ENCODE measurements at places on chromosomes 5 and 9. TPM values are rescaled to one million over a fixed set of nuclear protein-coding genes. Genes with fewer than 3 reads are reported as not detected.

GRCh38 chr5:140166911-140167310 lies 8.1 kb upstream of the CYSTM1 start:
- H3K4me1 ChIP-seq: no peaks in the 10 kb centered on the region
- H3K27ac ChIP-seq: no peak overlapping the region
- no peak for DNase-seq
- H3K36me3 ChIP-seq: no peaks in the 10 kb centered on the region
- H3K4me3 ChIP-seq: no peak overlapping the region

DNA sequence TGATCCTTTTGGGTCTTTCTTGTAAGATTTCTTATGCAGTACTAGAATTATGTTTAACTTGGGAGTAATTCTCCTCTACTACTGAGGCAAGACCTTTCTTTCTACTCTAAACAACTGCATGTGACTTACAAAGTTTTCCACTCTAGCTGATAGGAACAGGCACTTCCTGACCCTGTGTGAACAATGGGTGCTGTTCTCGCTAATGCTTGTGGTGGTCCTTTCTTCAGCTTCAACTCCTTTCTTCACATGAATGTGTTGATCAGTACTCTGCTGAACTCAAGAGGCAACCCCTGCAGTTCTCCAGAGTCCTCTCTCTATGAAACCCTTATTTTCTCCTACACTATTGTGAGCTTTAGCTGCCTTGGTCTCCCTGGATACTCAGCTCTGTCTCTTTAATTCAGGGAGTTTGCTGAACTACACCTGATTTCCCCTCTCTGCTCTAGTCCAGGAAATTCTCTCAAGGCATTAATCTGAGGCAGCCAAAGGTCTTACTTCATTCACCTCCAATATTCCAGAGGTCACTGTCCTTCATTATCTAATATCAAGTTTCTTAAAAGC lies 484.6 kb upstream of the PIK3R1 start:
- peaks cover 3% of the 10 kb centered on the region for H3K4me1 ChIP-seq
- no peak overlapping the region for H3K4me3 ChIP-seq
- H3K27me3 ChIP-seq: no peaks in the 10 kb centered on the region
- no peaks in the 10 kb centered on the region for H3K36me3 ChIP-seq

Gene APBA1
- 6.7 TPM for total RNA-seq

Gene SURF4
- 88.8 TPM for total RNA-seq

DNA sequence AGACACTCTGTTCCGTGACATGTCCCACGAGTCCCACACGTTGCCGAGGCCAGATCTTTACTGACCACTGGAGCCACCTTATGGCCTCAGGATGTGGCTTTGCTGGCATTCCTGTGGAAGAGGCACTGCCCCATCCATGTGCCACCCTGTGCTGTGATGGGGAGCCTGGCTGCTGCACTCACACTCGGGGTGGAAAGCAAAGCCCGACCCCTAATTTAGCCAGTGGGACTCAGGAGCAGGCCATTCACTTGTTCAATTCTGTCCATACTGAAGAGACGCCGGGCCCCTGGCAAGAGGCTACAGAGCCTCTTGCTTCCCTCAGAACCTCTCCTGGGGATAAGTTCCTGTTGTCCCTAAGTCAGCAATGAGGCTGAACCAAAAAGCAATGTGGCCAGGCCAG lies 18.6 kb upstream of the CEP72 start:
- H3K36me3 ChIP-seq: no peaks in the 10 kb centered on the region
- DNase-seq: peak; percentile 37
- H3K27me3 ChIP-seq: no peaks in the 10 kb centered on the region

Gene GABRP
- not detected for total RNA-seq

Gene ANKRD18B
- not detected for total RNA-seq

Gene SHLD3
- 2.4 TPM for total RNA-seq

GRCh38 chr5:142233083-142234032 lies 91.5 kb downstream of the SPRY4 start:
- no peak overlapping the region for H3K27ac ChIP-seq
- H3K4me1 ChIP-seq: no peaks in the 10 kb centered on the region
- H3K36me3 ChIP-seq: no peaks in the 10 kb centered on the region
- no peak for DNase-seq
- H3K27me3 ChIP-seq: no peaks in the 10 kb centered on the region
- no peak overlapping the region for H3K4me3 ChIP-seq

Gene GPR21
- 6.1 TPM for total RNA-seq

DNA sequence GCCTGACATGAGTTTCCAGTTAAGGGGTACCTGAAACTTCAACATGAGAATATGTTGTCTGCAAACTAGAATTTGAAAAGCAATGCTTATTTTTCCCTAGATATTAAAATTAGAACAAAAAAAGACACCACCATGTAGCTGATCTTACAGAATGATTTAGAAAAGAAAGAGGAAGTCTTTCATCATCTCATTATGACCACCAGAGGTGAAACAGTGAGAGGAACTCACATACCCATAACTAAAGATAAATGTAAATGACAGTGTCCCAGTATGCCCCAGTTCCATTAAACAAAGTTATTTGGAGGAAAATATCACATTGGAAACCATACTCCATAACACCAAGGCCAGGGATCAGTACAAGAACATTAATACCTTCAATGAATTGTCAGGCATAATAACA lies 6.9 kb downstream of the TAF7 start:
- no peak for DNase-seq
- no peaks in the 10 kb centered on the region for H3K27me3 ChIP-seq
- H3K4me3 ChIP-seq: no peak overlapping the region
- peaks cover 34% of the 10 kb centered on the region for H3K36me3 ChIP-seq
- H3K27ac ChIP-seq: no peak overlapping the region
- H3K4me1 ChIP-seq: no peaks in the 10 kb centered on the region

DNA sequence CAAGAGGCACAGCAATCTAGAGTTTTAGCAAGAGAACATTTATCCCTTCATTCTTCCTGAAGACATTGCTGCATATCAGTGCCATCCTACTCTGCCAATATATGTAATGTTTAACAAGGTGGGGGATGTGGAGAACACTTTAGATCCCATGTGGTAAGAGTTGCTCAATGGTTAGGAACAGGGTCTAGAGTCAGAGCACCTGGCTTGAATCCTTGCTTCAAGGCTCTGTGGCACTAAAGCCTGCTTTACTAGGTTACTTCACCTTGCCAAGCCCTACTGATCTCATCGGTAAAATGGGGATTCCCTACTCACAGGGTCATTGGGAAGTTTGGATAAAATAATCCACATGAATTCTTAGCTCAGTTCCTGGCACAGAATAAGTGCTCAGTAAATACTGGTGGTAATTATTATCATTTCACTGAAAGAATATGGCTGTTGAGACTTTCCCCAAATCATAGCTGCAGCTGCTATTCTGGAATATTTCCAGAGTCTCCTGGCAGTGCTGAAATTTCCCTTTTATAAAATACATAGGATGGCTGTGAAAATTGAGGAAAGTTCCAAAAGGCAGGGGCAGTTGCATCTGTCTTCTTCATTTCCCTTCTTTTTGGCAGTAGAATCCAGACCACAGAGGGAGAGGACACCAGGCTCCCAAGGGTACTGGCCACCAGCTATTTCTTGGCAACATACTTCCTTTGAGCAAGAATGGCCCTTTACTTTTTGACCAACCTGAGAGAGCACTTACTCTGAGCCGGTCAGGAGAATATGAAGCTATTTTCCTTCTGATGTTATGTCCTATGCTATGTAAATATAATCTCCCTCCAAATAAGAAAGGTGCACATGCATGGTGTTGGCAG lies 142.8 kb downstream of the PALM2AKAP2 start:
- no peak overlapping the region for H3K4me3 ChIP-seq
- H3K36me3 ChIP-seq: no peaks in the 10 kb centered on the region
- H3K27me3 ChIP-seq: no peaks in the 10 kb centered on the region

Gene FGF10
- total RNA-seq: 25.9 TPM

DNA sequence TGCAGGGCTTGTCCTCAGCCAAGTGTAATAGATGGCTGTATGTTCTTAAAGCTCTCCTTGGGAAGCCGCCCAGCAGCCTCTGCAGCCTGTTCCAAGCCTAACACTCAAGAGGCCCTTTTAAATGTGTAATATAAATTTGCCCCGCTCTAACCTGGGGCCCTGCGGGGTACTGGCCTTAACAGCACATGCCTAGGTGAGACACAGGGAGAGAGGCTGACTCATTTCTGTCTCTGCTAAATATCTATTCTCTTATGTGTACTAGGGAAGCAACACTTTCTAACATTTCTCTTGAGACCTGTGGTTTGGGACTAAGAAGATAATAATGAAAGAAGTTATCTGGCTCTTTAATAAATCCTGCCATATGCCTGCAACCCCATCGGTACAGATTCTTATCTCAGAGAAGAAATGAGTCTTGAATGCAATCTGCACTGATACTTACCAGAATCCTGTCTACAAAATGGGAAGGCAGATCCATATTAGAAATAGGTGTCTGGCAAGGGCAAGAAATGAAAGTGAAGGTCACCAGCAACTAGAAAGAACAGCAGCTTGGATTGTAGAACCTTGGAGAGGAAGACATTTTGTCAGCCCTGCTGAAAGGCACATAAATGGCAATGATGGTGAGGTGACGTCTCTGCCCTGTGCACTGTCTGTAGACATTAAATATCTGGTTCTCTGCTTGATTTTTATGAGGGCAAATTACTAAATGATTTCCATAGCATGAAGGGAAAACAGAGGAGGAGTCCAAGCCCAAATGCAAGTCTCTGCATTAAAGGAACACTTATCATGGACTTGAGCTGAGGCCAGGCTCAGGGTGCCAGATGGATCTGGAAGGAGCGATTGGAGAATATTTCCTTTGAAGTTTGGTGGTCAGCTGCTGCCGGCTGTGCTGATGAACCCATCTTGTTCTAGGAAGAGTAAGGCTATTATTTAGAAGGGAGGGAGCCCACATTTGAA lies 14.5 kb upstream of the TGFBI start:
- peak; percentile 86 for DNase-seq
- H3K4me3 ChIP-seq: no peak overlapping the region
- H3K27ac ChIP-seq: peak overlapping the region; percentile 47

GRCh38 chr5:144468571-144468970 lies 297.9 kb downstream of the KCTD16 start:
- no peaks in the 10 kb centered on the region for H3K36me3 ChIP-seq
- no peaks in the 10 kb centered on the region for H3K4me1 ChIP-seq
- no peak overlapping the region for H3K27ac ChIP-seq
- H3K27me3 ChIP-seq: no peaks in the 10 kb centered on the region
- DNase-seq: no peak

GRCh38 chr5:103646698-103647614 lies 84.4 kb upstream of the NUDT12 start:
- no peaks in the 10 kb centered on the region for H3K27me3 ChIP-seq
- no peaks in the 10 kb centered on the region for H3K4me1 ChIP-seq
- no peak overlapping the region for H3K4me3 ChIP-seq
- H3K36me3 ChIP-seq: no peaks in the 10 kb centered on the region

DNA sequence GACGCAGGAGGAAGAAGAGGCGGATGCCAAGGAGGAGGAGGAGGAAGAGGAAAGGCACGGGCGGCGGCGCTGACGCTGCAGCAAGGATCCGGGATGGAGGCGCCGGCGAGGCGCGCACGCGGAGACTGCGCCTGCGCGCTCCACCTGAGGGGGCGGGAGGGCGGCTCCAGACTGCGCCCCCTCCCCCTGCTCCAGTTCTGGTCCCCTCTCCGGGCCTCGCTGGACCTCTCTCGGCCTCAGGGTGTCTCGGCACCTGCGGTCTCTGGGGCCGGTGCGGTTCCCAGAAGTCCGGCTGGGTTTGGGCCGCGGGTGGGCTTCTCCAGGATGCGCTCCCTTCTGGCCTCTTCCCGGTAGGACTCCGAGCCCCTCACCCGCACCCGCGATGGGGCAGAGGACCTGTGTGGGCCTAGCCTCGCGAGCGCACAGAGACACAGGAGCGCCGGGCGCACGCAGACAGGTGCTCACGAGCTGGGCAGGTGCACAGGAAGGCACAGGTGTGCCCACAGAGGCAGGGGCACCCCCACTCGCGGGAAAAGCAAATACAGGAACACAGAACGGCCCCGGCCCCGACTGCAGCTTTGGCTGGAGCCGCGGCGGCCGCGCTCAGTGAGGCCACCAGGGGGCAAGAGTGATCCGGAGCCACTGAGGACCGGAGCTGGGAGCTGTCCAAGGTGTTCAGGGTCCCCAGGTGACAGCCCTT lies at the start of gene NPDC1:
TSS of gene NPDC1 (minus strand) at position 90 of the 700 bp plus-strand sequence. CDS start 188 bp downstream, outside the sequence.
- DNase-seq: peak; percentile 87
- H3K4me3 ChIP-seq: peak within 1 kb of the TSS; percentile 40
- peak within 1 kb of the TSS; percentile 72 for H3K27ac ChIP-seq
- H3K4me1 ChIP-seq: no peaks in the 10 kb centered on the region
- no peaks in the 10 kb centered on the region for H3K36me3 ChIP-seq

DNA sequence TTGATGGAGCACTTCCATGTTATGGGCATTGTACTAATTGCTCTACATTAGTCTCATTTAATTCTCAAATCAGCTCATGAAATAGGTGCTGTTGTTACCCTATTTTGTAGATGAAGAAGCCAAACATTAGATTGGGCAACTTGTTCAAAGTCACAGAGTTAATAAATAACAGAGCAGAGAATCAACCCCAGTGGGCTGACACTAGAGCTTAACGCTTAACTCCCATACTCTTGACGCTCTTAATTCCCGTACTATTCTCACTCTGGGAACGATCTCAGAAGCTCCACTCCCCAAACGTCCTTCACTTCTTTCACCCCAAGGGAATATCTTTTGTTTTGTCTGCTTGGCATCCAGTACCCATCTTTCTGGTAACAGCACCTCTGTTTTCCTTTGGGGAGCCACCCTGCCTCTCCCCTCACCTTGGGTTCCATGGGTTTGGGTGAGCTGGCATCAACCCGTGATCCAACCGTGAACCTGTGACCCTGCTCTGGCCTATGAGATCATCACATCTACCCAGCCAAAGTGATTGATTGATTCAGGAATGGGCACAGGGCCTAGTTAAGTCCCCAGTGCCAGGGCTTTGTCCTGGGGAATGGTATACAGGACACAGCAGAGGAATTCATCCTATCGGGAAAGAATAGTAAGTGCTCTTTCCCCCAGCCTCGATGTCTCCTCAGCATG lies 169.2 kb downstream of the NR3C1 start:
- H3K4me1 ChIP-seq: no peaks in the 10 kb centered on the region
- H3K27me3 ChIP-seq: no peaks in the 10 kb centered on the region
- no peak overlapping the region for H3K4me3 ChIP-seq
- no peaks in the 10 kb centered on the region for H3K36me3 ChIP-seq
- no peak overlapping the region for H3K27ac ChIP-seq

Gene DCAF12
- total RNA-seq: 18.6 TPM

DNA sequence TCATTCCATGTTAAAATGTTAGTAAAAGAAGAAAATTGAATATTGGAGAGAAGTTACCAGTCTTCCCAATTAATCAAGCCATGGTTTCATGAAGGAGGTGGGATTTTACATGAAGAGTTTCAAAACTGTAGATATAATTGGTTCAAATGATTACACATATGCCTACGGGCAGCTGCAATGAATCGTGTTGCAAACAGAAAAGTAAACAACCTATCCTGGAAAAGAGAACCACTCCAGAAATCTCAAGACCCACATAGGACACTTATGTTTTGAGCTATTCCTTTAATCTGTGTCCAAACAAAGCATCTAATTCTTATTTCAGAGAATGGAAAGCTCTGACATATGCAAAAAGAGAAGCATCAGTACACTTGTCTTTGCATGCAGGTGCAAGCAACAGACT lies 340.2 kb downstream of the NDUFS4 start:
- H3K4me1 ChIP-seq: no peaks in the 10 kb centered on the region
- no peaks in the 10 kb centered on the region for H3K27me3 ChIP-seq
- no peaks in the 10 kb centered on the region for H3K36me3 ChIP-seq
- H3K4me3 ChIP-seq: no peak overlapping the region

Gene NCS1
- 78.5 TPM for total RNA-seq
